ENCODE measurements at places on chromosomes 2 and 18.

DNA sequence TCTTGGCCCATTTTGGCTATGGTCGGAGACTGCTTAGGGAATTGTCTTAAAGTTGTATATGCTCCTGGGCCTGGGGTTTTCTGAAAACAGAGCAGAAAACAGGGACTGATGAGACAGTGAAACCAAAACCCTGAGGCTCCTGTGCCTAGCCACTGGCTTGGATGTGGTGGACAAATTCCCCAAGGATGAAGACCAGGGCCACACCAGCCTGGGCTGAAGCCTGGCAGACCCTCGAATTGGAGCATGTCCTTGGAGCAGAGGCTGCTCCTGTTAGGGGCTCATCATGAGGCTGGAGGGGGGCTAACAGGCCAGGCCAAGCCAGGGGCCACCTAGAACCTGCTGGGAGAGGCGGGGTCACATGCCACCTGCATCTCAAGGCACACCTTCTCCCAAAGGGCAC, 68.1 kb downstream of the STPG4 start:
- H3K4me3 ChIP-seq, result no peak overlapping the region
- no peaks in the 10 kb centered on the region for H3K36me3 ChIP-seq
- H3K27me3 ChIP-seq, result peaks cover 16% of the 10 kb centered on the region
- 0 out of 2 replicates have a peak, but pooled peaks cover 2% of the 10 kb centered on the region for H3K4me1 ChIP-seq
- no peak for DNase-seq
- no peak overlapping the region for H3K27ac ChIP-seq

GRCh38 chr2:20620696-20621365, 30.1 kb downstream of the HS1BP3 start:
- no peak overlapping the region for H3K4me3 ChIP-seq
- H3K27me3 ChIP-seq, result no peaks in the 10 kb centered on the region
- H3K36me3 ChIP-seq, result no peaks in the 10 kb centered on the region
- H3K4me1 ChIP-seq, result peaks cover 14% of the 10 kb centered on the region
- DNase-seq, result no peak
- H3K27ac ChIP-seq, result peak overlapping the region; percentile 41

- H3K27me3 ChIP-seq, result no peaks in the 10 kb centered on the region
- H3K36me3 ChIP-seq, result no peaks in the 10 kb centered on the region
- no peak overlapping the region for H3K4me3 ChIP-seq
- no peak overlapping the region for H3K27ac ChIP-seq
- H3K4me1 ChIP-seq, result peaks cover 11% of the 10 kb centered on the region
These were observed 248.7 kb upstream of the PIK3C3 start for GRCh38 chr18:41706301-41706700.

DNA sequence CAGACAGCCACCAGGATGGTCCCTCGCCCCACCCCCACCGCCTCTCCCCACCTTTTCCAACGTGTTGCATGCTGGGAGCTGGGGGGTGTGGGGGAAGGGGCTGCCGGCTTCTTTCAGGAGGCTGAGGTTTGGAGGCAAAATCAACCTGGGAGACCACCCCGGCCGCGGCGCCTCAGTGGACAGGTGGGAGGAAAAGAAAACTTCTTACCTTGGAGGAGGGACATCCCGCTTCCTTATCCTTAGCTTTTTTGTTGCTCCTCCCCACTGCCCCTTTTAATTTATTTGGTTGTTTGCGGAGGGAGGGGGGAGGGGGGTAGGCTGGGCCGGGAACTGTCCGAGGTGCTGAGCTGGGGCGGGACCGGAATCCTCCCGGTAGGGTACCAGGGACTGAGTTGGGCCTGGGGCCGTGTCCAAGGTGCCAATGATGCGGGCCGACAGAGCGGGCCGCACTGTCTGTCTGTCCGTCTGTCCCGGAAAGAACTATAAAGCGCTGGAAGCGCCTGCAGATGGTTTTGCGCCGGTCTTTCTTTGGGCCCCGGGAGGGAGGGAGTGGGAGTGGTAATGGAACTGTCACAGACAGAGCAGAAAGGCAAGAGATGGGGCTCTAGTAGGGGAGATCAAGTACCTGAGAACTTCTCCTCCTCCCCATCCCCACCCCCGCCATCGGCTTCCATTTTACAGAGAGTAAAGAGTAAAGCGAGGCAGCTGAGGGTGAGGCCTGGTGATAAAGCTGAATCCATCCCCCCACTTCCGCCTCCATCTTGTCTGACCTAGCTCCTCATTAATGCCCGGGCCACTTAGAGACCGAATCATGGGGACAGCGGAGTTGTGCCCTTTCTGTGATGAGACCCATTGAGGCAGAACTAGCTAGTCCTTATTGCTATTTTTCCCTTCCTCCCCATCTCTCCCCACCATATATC, 2.4 kb downstream of the CDK5R2 start:
- peak overlapping the region; percentile 77 for H3K4me3 ChIP-seq
- H3K27ac ChIP-seq, result no peak overlapping the region
- DNase-seq, result peak; percentile 69
- peaks cover 31% of the 10 kb centered on the region for H3K4me1 ChIP-seq
- no peaks in the 10 kb centered on the region for H3K36me3 ChIP-seq

GRCh38 chr2:182619276-182619675, 96.8 kb upstream of the DNAJC10 start:
- peaks cover 43% of the 10 kb centered on the region for H3K4me1 ChIP-seq
- DNase-seq, result no peak
- no peaks in the 10 kb centered on the region for H3K27me3 ChIP-seq

DNA sequence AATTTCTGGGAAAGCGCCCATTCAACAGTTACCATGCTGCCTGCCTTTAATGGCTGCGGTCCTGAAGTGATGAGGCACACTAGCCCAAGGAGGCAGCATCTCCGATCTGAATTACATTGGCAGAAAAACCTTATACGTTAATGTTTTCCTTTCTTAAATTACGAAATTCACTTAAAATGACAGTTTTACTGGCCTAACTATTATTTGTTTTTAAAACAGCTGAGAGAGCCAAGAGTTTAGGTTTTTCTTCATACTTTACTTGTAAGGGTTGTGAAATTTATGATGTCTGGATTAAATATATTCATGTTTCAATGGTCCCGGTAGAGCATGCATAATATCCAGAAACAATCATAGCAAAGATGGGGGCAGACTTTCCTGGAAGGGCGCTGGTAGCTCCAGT, 115.2 kb upstream of the REV1 start:
- 0 out of 2 replicates have a peak, but pooled peaks cover 3% of the 10 kb centered on the region for H3K4me1 ChIP-seq
- no peak overlapping the region for H3K4me3 ChIP-seq
- H3K27me3 ChIP-seq, result no peaks in the 10 kb centered on the region
- DNase-seq, result no peak
- H3K36me3 ChIP-seq, result no peaks in the 10 kb centered on the region
- H3K27ac ChIP-seq, result no peak overlapping the region

- H3K27me3 ChIP-seq, result peaks cover 23% of the 10 kb centered on the region
- no peak overlapping the region for H3K27ac ChIP-seq
- peaks cover 77% of the 10 kb centered on the region for H3K36me3 ChIP-seq
- no peaks in the 10 kb centered on the region for H3K4me1 ChIP-seq
- no peak for DNase-seq
These were observed 71.0 kb downstream of the DCDC2C start for GRCh38 chr2:3774336-3774735.

DNA sequence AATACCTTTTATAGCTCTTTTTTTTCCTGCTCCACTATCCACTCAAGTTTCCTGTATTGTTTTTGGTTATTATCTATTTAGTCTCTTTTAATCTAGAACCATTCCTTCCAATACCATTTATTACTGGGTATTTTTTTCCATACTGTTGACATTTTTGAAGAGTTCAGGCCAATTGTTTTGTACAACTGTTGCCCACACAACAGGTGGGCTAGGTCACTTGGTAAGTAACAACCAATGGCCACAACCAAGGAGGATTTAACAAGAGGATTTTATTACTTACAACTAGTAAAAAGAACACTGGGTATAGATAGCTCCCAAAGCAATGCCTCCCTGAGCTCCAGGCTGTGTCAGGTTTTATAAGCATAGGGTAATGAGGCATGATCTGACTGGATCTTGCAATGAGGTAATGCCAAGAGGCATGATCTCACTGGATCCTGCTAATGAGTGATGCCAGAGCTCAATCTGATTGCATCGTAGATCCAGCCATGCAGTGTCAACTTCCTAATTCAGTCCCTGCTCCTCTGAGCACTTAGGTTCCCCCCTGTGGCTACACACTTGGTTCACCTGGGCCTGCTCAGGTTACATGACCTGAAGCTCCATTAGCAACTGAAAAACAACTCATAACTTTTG, 7.1 kb upstream of the CEP68 start:
- no peak overlapping the region for H3K4me3 ChIP-seq
- H3K27ac ChIP-seq, result peak overlapping the region; percentile 81
- H3K36me3 ChIP-seq, result peaks cover 61% of the 10 kb centered on the region
- DNase-seq, result peak; percentile 51

DNA sequence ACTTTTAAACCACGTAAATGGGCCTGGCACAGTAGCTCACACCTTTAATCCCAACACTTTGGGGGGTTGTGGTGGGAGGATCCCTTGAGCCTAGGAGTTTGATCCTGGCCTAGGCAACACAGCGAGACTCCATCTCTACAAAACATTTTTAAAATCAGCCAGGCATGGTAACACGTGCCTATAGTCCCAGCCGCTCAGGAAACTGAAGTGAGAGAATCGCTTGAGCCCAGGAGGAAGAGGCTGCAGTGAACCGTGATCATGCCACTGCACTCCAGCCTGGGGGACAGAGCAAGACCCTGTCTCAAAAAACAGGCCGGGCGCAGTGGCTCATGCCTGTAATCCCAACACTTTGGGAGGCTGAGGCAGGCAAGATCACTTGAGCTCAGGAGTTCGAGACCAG, 12.2 kb downstream of the ROCK1 start:
- no peaks in the 10 kb centered on the region for H3K27me3 ChIP-seq
- H3K4me3 ChIP-seq, result no peak overlapping the region
- H3K36me3 ChIP-seq, result no peaks in the 10 kb centered on the region
- H3K27ac ChIP-seq, result no peak overlapping the region
- DNase-seq, result no peak

DNA sequence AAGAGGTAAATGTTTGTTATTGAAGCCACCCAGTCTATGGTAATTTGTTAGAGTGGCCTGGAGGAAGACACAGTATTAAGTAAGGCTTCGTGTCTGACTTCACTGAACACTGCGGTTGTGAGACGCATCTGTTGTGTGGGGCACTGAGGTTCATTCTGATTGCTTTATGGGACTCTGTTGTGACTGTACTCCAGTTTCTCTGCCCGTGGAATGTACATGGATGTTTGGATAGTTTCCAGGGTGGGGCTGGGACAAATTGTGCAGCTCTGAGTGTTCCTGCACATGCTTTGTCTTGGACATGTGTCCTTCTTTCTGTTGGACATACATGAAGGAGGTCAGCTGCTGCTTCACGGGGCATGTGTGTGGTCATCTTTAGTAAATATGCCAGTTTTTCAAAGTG, 58.6 kb downstream of the ODC1 start:
- DNase-seq, result no peak
- H3K27me3 ChIP-seq, result no peaks in the 10 kb centered on the region
- H3K4me1 ChIP-seq, result peaks cover 29% of the 10 kb centered on the region
- H3K36me3 ChIP-seq, result no peaks in the 10 kb centered on the region
- no peak overlapping the region for H3K27ac ChIP-seq

DNA sequence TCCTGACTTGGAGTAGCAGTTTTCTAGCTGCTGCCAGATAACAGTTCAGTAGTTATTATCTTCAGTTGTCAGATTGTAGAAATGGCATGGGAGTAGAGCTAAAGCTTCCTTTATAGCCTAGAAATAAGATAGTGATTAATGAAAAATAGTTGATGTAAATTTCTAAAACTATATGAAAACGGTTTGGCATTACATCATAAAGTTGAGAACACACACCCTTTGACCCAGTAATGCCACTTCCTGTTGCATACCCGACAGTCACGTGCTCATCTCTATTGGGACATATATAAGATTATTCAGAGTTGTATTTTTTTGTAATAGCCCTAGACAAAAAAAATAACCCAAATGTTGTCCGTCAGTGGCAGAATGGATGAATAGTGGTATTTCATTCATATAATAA, 39.4 kb upstream of the ASB1 start:
- no peaks in the 10 kb centered on the region for H3K27me3 ChIP-seq
- peaks cover 14% of the 10 kb centered on the region for H3K36me3 ChIP-seq
- no peak overlapping the region for H3K27ac ChIP-seq
- DNase-seq, result no peak
- peaks cover 4% of the 10 kb centered on the region for H3K4me1 ChIP-seq

DNA sequence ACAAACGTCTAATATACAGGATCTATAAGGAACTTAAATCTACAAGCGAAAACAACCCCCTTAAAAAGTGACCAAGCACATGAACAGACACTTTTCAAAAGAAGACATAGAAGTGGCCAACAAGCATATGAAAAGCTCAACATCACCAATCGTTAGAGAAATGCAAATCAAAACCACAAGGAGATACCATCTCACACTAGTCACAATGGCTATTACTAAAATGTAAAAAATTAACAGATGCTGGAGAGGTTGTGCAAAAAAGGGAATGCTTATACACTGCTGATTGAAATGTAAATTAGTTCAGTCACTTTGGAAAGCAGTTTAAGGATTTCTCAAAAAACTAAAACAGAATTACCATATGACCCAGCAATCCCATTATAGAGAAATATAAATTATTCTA, 1148.5 kb upstream of the FAM98A start:
- H3K4me3 ChIP-seq, result no peak overlapping the region
- H3K27me3 ChIP-seq, result no peaks in the 10 kb centered on the region
- no peaks in the 10 kb centered on the region for H3K4me1 ChIP-seq
- no peaks in the 10 kb centered on the region for H3K36me3 ChIP-seq
- no peak for DNase-seq
- H3K27ac ChIP-seq, result no peak overlapping the region

- DNase-seq, result no peak
- no peaks in the 10 kb centered on the region for H3K27me3 ChIP-seq
- no peaks in the 10 kb centered on the region for H3K36me3 ChIP-seq
- H3K4me1 ChIP-seq, result peaks cover 9% of the 10 kb centered on the region
These were observed 202.9 kb downstream of the NDUFA10 start for GRCh38 chr2:239822146-239822831.

DNA sequence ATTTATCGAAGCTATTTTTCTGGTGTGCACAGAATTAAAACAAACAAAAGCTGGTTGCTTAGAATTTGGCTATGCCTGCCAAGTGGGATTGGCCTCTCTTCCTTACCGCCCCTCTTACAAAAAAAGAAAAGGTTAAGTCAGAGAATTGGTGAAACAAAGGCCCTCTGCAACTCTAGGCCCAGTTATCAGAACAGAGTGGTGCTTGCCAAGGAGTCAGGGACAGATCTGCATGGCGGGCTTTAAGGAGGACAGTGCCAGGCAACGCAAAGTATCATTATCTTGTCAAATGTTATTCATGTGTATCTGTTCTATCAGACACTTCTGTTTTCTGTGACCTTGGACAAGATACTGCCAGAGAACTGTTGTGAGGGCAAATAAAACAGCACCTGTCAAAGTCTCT, 78.3 kb downstream of the TGIF1 start:
- peak overlapping the region; percentile 92 for H3K27ac ChIP-seq
- H3K27me3 ChIP-seq, result peaks cover 3% of the 10 kb centered on the region
- no peak overlapping the region for H3K4me3 ChIP-seq
- DNase-seq, result no peak
- peaks cover 33% of the 10 kb centered on the region for H3K4me1 ChIP-seq
- H3K36me3 ChIP-seq, result peaks cover 16% of the 10 kb centered on the region

DNA sequence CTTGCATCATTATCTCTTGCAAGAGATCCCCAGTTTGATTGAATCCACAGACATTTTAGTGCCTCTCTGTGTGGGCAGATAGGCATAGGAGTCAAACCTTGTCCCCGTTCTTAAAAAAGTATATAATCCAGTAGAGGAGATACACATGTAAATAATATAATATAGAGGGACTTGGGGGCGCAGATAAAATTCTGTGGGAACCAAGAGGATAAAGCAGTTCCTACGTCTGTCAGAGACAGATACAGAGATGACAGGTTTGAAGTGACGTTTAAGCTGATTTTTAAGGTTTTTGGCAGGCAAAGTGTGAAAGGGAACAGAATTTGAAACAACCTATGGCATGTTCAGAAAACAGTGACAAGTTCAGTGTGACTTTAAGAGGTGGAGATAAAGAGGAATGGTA, 63.1 kb downstream of the CAB39 start:
- no peak for DNase-seq
- no peaks in the 10 kb centered on the region for H3K27me3 ChIP-seq
- peaks cover 7% of the 10 kb centered on the region for H3K4me1 ChIP-seq
- no peaks in the 10 kb centered on the region for H3K36me3 ChIP-seq
- no peak overlapping the region for H3K27ac ChIP-seq
- H3K4me3 ChIP-seq, result no peak overlapping the region
